ENCODE measurements at places on chromosomes 11 and 22.

- peak; percentile 26 for DNase-seq
Measured at GRCh38 chr22:28917747-28918549, 34.6 kb downstream of the ZNRF3 start.

DNA sequence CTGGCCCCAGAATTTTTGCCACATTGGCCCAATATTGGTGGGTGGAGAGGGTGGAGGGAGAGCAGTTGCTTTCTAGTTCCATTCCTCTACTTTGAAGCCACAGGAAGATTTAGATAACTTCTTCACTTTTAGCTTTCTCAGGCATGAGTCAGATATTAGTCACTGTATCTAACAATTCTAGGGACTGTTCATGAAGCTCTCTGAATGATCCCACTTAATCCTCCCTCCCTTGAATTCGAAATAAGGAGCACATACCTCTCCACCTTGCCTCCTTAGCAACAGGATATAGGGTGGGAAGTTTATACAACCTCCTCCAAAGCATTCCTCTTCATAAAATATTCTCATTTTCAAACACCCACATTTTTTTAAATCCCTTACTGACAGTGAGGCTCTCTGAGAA is 13.5 kb downstream of the FSHB start:
- peak; percentile 25 for DNase-seq

- no peak for DNase-seq
Measured at GRCh38 chr22:20952544-20953341, 14.3 kb upstream of the AIFM3 start.

DNA sequence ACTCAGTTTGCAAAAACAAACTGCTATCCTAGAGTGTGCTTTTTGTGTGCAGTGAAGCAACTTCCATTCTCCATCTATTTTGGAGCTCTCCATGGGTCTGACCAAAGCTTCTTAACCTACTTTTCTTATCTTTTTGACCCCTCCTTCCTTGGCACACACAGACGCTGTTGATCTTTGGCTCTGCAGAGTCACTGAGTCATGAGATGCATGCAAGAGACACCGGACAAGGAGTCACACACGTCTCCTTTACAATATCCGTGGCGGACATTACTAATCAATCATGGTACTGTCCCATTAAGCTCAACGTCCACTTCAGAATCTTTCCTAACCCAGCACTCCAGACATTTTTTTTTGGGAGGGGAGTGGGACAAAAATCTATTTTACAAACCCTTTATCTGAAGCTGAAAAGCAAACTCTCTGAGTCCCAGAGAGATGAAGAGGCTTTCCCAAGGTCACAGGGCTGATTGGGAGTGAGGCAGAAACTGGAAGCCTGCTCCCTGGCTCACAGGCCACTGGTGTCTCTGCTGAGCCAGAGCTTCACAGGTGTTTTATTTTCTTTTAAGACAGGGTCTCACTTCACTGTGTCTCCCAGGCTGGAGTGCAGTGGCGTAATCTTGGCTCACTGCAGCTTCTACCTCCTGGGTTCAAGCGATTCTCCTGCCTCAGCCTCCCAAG is 165.8 kb upstream of the SYT13 start:
- peak; percentile 65 for DNase-seq

DNA sequence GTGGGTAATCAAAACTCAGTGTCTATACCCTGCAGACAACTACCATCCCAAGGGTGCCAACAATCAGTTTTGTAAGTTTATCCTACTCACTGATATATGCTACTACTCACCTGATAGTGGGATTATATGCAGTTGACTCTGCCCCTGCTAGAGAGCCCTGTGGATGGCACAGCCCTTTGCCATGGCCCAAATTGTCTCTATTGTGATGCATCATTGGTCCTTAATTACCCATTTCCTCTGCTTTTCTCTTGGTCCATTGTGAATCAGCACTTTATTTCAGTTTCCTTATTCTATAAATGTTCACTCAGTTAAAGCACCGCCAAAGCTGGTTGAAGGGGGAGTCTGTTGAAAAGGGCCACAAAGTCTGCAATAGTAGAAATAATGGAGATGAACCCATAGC is 42.3 kb downstream of the PLAAT5 start:
- DNase-seq = no peak

- no peak for DNase-seq
Measured at GRCh38 chr11:12944889-12945288, 64.2 kb upstream of the RASSF10 start.

DNA sequence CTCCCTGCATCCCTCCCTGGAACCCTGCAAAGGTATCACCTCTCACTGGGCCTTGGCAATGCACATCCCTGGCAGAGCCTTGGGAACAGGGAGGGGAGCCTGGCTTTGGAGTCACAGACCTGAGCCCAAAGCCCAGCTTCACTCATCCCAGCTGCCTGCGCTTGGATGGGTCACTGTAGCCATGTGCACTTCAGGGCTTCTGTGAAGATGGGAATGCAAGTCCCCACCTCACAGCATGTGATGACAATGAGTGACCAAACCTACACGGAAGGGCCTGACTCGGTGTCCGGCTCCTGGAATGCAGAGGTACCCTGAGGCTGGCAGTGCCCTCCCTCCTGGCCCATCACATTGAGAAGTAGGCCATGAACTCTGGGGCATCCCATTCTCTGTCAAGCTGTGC is 22.8 kb upstream of the BAIAP2L2 start:
- DNase-seq = no peak

DNA sequence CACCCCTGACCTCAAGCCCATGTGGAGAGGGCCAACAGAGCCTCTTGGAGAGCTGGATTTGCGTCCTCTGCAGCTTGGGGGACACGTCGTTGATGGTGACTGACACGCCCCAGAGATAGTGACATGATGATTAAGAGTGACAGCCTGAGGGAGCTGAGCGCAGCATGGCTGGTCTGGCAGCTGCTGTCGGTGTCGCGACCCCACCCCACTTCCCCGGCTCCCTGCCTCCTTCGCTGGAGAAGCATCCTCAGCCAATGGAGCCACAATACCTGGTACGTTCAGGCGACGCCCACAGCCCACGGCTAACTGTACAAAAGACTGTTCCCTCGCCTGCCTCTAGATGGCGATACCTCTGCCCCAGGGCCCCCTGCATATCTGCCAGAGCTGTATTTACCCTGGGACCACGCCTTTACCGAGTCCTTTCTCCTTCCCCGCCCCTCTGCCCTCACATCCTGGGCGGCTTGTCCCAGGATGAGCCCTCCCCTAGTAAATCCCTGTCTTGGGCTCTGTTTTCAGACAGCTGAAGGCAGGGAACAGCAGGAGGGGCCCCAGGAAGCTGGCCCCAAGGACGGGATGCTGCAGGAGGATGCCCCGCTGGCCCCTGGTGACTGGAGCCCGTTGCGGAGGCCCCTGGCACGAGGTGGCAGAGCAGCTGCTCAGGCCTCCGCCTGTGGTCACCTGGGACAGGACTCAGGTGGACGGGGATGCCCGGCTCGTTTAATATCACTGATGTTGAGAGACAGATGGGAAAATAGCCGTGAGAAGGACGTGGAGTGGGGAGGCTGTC is 90.6 kb downstream of the RPS6KA4 start:
- DNase-seq = peak; percentile 39

DNA sequence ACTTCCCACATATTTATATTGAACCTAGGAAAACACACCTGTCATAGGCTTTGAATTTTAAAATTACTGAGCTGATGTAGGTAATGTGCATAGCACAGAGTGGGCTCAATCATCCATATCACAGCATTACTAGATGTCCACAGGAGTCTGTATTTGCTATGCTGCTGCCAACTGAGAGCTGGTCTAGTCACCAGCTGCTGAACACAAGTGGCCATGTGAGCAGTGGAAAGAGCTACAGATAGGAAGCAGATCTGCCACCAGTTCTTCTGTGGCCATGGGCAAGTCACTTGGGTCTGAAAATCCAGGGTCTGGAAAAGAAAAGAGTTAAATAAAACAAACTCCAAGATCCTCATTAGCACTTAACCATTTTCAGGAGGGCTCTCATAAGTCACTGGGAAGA is 91.8 kb downstream of the APIP start:
- no peak for DNase-seq

GRCh38 chr11:122744357-122744756 is 88.8 kb downstream of the UBASH3B start:
- no peak for DNase-seq

- no peak for DNase-seq
Measured at GRCh38 chr11:34178209-34178821, 72.9 kb downstream of the NAT10 start.

All from fibroblast of mammary gland (primary cell).